HEK293T (cell line): ENCODE measurements at places on chromosomes 2 and 18.

DNA sequence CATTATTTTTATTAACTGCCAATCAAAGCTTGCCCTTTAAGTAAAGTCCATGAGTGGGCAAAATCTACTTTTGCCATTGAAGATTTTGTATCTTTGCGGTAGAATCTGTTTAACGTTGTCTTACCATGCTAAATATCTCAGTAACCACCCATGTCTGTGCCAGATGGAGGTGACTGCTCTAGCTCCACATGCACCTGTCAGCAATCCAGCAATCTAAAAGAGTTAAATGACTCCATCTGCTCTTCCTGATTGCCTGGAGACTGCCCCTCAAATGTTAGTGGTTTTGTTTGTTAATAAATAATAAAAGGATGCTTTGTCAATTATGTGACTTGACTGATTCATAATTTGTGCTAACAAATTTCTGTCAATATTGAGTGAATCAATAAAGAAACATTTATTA, 141.7 kb downstream of the RBM43 start:
- no peak for DNase-seq

GRCh38 chr2:164542581-164543021, 78.7 kb downstream of the GRB14 start:
- DNase-seq: no peak

DNA sequence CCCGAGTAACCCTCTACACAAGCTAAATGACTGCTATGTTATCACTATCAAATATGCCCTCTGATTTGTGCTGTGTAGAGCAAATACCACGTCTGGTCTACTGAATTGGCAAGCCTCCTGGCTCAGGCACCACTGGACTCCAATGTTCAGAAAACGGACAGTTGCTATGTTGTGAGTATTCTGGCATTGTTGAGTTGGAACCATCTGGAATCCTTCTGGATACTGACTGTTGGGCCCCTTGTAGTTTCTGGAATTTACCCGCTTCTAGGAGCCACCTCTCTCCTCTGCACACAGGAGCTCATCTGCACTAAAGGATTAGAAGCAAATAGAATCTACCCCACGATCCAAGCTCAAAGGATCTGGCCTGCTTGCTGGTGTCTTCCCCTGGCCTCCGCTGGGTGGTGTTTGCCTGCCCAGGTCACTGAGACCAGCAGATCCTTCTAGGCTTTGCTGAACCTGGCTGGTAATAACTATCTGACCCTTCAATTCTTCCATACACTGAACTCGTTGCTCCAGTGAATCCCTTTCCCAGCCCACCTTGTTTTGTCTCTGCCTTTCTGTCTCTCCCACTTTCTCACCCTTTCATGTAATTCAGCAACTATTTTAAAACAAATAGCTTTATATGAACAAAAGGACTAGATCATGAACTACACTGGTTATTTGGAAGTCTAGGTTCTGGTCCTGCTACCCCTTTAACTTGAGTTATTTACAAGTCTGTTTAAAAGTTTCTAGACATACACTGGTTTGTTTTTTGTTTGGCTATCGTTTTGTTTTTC, 2.1 kb upstream of the HAAO start:
- DNase-seq: no peak

DNA sequence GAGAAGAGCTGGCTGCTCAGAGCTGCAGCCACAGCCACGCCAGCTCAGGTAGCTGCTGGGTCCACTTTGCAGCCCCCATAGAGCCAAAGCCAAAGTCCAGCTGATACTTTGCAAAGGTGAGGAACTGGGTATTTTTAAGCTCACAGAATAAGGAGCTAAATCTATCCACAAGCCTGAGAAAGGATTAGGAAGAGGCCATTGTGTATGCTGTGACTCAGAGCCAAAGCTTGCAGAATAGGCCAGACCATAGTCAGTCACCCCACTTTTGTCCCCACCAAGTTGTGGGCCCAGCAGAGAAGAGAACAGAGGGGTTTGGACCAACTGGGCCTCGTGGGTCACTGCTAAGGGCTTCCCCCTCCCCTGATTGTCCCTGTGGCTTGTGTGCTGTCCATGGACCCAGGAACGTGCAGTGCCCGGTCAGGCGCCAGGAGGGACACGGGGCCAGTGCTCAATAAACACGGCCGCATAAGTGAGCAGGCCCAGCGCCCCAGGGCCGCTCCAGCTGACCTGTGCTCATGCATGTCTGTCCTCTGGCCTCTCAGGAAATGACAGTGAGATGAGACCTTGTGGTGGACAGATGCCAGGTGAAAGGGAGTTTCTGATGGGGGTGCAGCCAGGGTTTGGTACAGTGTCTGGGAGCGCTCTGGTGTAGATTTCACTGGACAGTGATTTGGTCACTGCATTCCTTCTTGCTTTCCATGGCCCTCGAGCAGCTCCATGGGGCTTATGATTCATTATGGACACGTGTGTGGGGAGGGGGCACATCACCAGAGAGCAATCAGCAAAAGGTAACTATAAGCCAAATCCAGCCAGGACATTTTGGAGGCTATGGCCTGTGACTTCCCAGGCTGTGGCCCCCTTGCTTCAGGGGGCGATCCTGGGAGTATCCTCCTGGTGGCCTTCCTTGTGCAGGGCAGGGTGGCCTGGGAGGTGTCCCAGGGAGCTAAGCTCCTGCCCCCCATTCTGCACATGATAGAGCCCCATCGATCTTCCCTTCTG, 31.3 kb downstream of the MAL start:
- no peak for DNase-seq

DNA sequence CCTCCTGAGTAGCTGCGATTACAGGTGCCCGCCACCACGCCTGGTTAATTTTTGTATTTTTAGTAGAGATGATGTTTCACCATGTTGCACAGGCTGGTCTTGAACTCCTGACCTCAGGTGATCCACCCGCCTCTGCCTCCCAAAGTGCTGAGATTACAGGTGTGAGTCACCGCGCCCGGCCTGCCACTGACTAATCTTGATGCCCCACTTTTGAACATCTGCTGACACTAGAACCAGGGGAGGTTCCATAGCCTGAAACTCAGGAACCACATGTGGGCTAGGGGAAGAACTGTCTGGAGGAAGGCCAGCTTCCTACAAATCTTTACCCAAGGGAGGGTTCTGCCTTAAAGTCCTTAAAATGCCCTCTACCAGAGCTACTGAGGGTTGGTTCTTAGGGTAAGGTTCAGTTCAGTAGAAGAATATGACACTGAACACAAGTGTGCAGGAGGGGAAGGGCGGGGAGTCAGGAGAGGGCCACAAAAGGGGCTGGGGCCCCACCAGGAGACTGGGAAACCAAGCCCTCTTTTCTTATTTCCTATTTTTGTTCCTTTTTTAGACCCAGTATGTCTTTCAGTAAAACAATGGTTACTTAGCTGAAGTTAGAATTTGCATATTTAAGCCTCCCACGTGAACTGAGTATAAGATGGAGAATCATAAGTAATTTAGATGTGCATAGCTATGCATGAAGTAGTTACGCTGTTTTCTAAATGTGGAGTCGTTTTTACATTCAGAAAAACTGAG, 6.3 kb upstream of the RAB31 start:
- no peak for DNase-seq

DNA sequence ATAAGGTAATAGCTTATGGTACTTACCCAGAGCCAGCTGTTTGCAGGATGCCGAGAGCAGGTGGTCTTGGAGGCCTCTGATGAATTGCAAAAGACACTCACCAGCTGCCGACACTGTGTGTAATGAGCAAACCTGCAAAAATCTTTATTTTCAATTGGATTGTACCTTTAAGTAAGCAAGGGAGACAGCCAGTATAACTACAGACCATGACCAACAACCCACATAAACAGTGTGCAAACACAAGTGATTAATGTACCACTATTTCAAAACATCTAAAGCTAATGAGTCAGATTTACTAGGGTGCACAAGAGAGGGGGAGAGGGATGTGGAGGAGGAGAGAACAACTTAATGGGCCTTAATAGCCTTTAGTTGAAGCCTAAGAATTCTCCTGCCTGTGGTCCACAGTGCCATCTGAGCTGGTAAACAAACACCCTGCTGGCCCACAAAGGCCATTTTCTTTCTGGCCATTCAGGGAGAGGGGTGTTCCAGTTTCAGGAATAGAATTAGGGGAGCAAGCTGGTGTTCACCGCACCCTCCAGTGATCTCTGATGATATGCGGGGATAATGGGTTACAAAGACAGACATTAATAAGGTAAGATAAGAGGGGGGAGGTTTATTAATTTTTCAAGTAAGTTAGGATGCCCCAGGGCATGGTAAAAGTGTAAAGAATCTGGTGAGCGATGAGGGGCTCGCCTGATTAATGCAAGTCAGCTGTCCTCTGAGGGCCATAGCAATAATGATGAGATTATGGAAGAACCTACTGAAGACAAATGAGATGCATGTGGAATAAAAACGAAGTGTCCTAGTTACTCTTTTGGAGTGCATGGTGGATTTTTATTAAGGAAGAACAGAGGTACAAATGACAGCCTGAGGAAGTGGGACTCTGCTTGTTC, 196.4 kb downstream of the HRH4 start:
- no peak for DNase-seq
